Mesothelial cell of epicardium (in vitro differentiated cells): ENCODE measurements at places on chromosomes 11 and 22.

DNA sequence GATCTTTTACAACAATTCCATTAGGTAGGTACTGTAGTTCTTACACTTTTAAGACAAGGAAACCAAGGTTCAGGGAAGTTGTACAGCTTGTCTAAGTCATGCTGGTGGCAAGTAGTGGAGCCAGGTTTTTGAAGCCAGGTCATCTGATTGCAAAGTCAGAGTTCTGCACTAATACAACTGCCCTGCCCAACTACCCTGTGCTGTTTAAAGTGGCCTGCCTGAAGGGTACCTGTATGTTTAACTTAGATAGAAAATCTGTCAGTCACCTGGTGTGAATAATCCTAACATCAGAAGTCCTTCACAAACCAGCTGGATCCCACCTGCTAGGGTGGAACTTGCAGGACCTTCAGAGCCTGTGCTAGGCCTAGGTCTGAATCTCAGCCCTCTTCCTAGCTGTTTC is 44.2 kb downstream of the ARFGAP2 start:
- DNase-seq = no peak

DNA sequence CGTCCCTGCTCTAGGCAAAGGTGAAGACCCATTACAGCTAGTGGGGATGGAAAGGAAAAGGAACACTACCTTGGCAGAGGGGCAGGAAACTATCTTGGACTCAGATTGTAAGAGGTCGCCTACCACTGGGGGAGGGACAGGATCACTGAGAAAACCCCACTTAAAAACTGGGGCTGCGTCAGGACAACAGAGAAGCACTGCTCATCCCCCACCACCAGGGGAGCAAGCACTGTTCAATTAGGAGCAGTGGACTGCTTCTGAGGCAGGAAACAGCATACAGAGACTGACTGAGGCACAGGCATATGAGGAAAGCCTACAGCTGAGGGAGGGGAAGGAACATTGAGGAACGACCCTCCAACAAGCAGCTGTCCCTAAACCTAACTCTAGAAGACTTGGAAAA is 20.8 kb upstream of the DLAT start:
- DNase-seq = no peak

DNA sequence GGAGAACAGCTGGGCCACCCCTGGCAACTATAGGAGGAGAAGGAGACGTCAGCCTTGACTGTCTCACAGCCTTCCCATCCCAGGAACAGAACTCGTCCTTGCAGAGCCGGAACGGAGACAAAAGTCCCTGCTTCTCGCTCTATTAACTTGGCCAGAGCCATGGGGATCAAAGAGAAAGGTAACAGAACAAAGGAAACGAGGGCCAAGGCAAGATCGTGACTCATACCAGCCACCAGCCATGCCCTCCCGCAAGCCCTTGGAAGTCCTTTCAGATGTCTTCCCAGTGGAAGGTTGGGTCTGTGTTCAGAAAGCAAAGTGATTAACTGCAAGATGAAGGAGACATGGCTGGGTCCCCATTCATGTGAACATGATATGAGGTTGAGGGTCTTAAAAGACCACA is 64.7 kb downstream of the PDE2A start:
- DNase-seq = no peak

GRCh38 chr11:13216019-13216710 is 61.4 kb upstream of the BMAL1 start:
- DNase-seq = no peak
